ENCODE measurements at places on chromosomes 5 and 9.
A peak's percentile ranks its signal among the peaks of the same experiment; 100 is the strongest.

GRCh38 chr5:1789834-1790471 is 9.7 kb downstream of the MRPL36 start:
- peak; percentile 95 for DNase-seq

GRCh38 chr9:130111786-130112537 is 58.3 kb downstream of the GPR107 start:
- DNase-seq, result no peak

DNA sequence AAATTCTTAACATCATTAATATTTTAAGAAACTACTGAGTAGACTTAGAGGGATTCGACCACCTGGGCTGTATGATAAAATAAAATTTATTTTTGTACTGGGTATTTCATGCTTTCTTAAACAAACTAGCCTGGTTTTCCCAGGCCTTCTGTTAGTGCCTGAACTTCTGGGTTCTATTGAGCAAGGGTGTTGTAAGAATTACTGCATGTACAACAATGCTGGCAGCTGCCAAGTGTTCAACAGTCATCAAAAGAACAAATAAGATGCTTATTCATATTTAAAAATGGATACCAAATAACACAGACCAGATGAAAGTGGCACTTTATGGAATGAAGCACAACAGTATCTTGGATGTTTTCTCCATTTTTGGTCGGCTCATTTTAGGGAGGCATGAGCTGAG is 123.2 kb upstream of the FBXL7 start:
- DNase-seq, result no peak

GRCh38 chr5:134209477-134210245 is 16.2 kb downstream of the PPP2CA start:
- DNase-seq, result no peak

DNA sequence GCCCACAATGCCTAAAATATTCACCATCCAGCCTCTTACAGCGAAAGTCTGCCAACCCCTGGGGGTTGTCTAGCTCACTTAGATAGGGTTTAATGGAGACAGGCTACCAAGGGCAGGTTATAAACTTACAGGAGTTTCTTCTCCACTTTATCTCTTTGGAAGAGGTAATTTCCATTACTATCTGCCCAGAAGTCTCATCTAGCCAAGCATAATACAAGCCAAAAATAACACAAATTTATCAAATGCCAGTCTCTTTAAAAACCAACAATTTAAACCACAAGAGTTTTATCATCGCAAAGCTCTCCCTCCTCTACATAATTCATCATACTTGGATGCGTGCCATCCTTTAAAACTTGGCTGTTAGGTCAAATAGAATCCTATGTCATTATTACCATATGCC is 6.2 kb downstream of the RBM22 start:
- DNase-seq, result peak; percentile 39

DNA sequence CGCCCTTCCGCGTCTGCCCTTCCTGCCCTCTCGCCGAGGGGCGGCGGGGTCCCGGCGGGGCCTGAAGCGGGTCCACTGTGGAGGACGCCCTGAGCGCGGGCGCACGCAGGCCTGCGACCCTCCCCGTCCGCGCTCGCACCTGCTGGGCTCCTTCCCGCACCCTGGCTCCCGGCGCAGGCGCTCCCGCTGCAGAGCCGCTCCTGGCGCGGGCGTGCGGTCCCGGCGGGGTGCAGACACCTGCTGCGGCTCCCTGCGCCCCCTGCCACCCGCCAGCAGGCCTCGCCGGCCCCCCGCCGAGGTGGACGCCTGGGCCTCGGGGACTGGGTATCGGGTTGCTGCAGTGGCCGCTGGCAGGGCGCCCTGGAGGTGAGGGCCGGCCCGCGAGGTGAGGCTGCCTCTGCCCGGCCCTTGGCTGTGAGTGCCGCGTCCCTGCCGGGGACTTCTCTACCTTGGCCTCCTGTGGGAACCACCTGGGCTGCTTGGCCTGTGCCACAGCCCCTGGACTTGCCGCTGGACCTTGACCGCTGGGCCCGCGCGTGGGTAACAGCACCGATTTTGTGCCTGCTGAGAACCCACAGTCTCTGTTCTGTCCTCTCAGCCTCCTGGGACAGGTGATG is 627 bp downstream of the ARRDC1 start:
- no peak for DNase-seq

DNA sequence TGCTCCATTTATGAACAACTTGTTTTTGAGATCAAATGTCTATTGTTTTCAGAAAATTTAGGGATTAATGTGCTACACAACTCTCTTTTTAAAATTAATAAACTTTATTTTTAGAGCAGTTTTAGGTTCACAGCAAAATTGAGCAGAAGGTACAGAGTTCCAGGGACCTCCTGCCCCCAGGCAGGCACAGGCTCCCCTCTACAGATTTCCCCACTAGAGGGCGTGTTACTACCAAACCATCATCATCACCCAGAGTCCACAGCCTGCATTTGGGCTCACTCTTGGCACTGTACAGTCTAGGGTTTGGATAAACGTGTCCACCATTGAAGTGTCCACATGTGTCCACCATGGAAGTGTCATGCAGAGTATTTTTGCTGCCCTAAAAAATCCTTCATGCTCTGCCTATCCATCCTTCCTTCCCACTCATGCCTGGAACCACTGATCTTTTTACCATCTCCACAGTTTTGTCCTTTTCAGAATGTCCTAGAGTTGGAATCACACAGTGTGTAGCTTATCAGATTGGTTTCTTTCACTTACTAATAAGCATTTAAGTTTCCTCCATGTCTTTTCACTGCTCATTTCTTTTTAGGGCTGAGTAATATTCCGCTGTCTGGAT is 61.7 kb downstream of the MRPL36 start:
- DNase-seq, result peak; percentile 47

- DNase-seq, result peak; percentile 83
Observed at GRCh38 chr9:137757613-137758029, 120.0 kb upstream of the CACNA1B start.

- peak; percentile 97 for DNase-seq
Observed at GRCh38 chr5:13664377-13664776, 280.1 kb downstream of the DNAH5 start.

- no peak for DNase-seq
Observed at GRCh38 chr5:39200081-39200480, 19.3 kb downstream of the FYB1 start.

DNA sequence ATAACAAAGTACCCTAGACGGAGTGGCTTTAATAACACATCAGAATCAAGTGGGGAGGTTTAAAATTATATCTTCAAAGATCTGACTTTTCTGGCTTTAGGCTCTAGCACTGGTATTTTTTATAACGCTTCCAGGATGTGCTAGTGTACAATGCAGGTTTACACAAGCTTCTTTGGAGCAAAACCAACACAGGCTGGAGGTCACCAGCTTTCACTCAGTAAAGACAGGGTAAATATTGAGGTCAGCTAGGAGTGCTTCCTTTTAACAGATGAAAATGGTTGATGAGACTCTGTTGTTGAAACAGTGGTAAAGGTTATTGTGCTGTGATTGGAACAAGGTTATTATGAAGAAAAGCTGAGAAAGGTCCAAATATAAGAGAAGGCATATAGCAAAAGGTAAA is 414.2 kb downstream of the TAF11L14 start:
- DNase-seq, result no peak

GRCh38 chr9:105355781-105356180 is 92.1 kb upstream of the FSD1L start:
- peak; percentile 20 for DNase-seq

GRCh38 chr9:10678790-10679189 is 66.0 kb upstream of the PTPRD start:
- DNase-seq, result no peak

DNA sequence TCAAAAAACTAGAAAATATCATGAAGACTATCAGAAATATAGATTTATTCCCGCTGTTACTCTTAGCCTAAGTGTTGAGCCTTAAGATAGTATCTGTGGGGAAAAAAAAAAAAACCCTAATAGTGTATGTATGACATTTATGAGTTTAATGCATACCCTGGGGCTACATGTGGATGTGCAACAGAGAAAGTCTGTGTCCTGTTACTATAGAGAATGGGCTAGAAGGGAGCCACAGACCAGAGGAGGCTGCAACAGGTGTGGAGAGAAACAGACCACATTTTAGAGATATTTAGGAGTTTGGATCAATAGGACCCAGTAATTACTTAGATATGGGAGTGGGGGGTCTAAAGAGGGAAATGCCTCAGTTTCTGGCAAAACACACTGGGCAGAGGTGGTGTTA is 15.4 kb downstream of the RNF130 start:
- peak; percentile 20 for DNase-seq

- no peak for DNase-seq
Observed at GRCh38 chr9:88745276-88746001, 210.5 kb downstream of the NXNL2 start.

DNA sequence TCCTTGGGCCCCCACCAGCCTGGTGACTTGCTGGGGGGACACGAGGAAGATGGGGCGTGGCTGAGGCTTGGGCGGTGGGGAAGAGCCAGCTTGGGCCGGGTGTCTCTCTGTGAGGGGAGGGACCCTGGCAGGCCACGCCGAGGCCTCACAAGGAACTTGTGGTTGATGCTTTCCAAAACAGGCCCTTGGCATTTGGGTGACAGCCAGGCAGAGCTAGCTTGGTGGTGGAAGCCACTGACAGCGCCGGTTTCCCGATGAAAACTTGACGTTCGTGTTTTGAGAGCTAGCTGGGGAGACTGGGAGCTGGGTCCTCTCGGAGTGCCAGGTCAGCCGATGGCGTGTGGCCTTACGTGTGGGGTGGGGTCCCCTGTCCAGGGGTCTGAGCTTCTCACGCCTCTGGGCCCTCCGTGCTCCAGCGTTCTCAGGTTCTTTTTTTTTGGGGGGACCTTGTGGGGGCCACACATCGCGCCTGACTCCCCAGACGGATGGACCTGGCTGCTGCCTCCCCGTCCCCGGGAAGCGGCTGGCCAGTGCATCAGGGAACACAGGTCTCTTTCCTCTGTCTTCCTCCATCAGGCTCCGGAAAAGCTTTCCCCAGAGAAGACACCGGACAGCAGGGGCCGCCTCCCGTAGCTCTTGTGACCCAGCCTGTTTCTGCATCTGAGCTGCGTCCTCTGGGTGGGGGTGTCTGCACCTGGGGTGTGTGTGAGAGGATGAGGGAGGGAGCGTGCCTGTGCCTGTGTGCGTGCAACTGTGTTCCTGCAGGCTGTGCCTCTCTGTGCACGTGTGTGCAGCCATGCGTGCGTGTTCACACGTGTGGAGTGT is 129.3 kb upstream of the LPCAT1 start:
- DNase-seq, result no peak

- DNase-seq, result no peak
Observed at GRCh38 chr9:92408747-92409478, 4.5 kb upstream of the OGN start.

GRCh38 chr9:89498852-89499480 is 1.1 kb upstream of the SEMA4D start:
- no peak for DNase-seq

- DNase-seq, result no peak
Observed at GRCh38 chr9:105459336-105459735, 11.5 kb downstream of the FSD1L start.

- DNase-seq, result no peak
Observed at GRCh38 chr9:81656004-81656403, 33.3 kb downstream of the TLE1 start.

DNA sequence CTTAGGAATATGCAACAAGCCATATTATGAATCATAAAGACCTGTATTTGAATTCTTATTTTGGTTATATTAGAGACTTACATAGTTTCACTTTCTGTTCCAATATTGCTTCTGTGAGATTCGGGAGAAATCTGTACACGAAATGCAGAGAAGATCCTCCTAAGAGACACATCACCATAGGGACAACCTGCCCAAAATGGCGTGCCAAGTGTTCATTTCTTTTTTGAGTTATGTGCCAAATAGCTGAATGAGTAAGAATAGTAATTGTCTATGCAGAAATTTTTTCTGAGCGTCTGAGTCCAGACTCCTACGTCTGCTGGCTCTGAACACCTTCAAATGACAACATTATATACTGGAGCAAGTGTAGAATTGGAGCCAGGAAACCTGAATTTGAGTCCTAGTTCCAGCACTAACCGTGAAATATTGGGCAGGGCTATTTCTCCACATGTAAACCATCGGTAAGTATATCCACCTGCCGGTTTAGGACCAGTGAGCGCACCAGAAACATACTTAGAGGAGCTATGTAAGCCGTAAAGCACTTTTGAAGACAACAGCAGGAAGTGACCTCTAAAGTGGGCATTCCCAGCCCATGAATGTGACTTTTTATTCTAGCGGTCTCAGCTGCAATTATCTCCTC is 163.9 kb upstream of the DMRT1 start:
- no peak for DNase-seq

GRCh38 chr9:134316449-134317160 is 9.7 kb upstream of the RXRA start:
- no peak for DNase-seq

DNA sequence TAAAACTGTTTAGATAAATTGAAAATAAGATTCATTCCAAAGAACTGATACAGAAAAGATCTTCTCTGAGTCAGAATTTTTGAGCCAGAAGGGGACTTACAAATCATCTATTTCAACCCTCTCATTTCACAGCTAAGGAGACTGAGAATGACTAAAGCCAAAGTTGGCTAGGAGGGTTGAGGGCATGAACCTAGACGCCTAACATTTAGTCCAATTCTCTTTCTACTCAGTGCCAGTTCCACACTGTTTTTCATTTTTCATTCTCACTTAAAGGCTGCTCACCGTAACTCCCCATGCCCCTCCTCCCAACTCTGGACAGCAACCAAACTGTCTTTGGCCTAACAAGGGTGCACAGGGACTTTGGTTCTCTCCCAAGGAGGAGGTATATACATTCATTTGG is 364.0 kb downstream of the NDUFS4 start:
- DNase-seq, result peak; percentile 4

- no peak for DNase-seq
Observed at GRCh38 chr9:87198716-87199115, 251.4 kb upstream of the GAS1 start.

Measured in ELR (cell line).